ENCODE measurements at places on chromosomes 5 and 9. TPM values are rescaled to one million over a fixed set of nuclear protein-coding genes. Genes with fewer than 3 reads are reported as not detected.
A peak's percentile ranks its signal among the peaks of the same experiment; 100 is the strongest.

RAB14 gene
- total RNA-seq = 67.7 TPM

- DNase-seq = no peak
Measured at GRCh38 chr5:54362992-54363625, 52.7 kb upstream of the ARL15 start.

GRXCR2 gene
- not detected for total RNA-seq

DNA sequence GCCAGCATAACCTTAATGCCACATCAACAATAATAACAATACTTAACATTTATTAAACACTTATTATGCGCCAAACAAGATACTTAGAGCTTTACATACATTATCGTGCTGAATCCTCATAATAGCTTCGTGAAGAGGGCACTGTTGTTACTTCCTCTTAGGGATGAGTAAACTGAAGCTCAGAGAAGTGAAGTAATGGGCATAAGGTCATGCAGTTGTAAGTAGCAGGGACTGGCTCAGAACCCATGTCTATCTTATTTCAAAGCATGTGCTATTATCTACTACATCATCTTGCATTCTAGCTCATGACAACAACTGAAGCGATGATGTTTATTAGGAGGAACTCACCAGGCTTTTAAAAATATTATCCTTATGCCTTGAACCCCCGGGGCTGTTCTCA lies 34.9 kb upstream of the PPP3R2 start:
- DNase-seq = no peak

GRCh38 chr5:169705322-169705721 lies 68.2 kb downstream of the DOCK2 start:
- DNase-seq = no peak

PTGS1 gene
- 6.0 TPM for total RNA-seq

GRCh38 chr5:1642221-1642620 lies 118.5 kb upstream of the LPCAT1 start:
- no peak for DNase-seq

PCDHGA12 gene
- total RNA-seq = 12.1 TPM

GRCh38 chr5:67165526-67166459 lies 30.8 kb downstream of the CD180 start:
- DNase-seq = peak; percentile 94

IL5 gene
- not detected for total RNA-seq

- DNase-seq = no peak
Measured at GRCh38 chr9:135210676-135211523, 123.4 kb downstream of the OLFM1 start.

GALNT12 gene
- total RNA-seq = 10.7 TPM

- no peak for DNase-seq
Measured at GRCh38 chr5:82540301-82540700, 262.1 kb upstream of the RPS23 start.

- no peak for DNase-seq
Measured at GRCh38 chr5:14081791-14082190, 61.4 kb upstream of the TRIO start.

RORB gene
- 2.5 TPM for total RNA-seq

HTR1A gene
- total RNA-seq = not detected

RC3H2 gene
- total RNA-seq = 62.7 TPM

- DNase-seq = no peak
Measured at GRCh38 chr5:171436804-171437285, 17.4 kb downstream of the FGF18 start.

GRCh38 chr5:41527201-41527779 lies 16.9 kb upstream of the PLCXD3 start:
- no peak for DNase-seq

FOXD4L3 gene
- not detected for total RNA-seq

- no peak for DNase-seq
Measured at GRCh38 chr5:173557123-173557903, 59.1 kb downstream of the BOD1 start.

- DNase-seq = no peak
Measured at GRCh38 chr9:135706288-135706687, 4.3 kb downstream of the KCNT1 start.

DNA sequence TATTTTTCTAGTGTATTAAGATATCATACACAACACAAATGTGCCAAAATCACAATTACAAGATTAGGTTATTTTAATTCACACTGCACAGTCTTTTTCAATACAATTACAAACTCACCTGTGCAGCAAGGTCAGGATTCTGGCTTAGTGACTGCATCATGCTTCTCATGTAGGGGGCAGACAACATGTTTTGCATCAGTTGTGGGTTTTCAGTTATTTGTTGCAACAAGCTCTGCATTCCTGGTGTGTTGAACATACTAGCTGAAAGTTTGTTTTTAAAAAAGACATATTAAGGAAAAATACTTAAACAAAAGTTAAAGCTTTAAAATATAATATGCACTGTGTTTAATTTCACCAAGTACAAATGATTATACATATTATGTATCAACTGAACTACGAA lies 38.7 kb downstream of the UBQLN1 start:
- no peak for DNase-seq

DNA sequence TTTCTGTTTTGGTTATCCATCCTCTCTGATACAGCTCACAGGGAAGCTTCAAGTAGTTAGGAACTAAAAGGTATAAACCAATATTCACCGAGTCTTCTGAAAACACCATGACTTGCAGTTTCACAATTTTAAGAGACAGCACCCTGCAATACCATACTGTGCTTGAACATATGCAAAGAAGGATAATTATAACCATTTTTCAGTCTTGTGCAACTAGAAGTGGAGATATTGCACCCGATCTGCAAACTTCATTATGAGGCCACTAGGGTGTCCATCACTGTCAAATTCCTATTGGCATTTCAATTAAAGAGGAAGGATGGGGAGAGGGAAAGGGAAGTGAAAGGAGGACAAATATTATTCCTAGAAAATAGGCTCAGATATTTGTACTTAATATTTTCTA lies 32.4 kb upstream of the CEP120 start:
- DNase-seq = no peak

- peak; percentile 92 for DNase-seq
Measured at GRCh38 chr5:40798012-40798800, at the start of gene PRKAA1. TSS of gene PRKAA1 (minus strand) at chr5:40798374. CDS start at chr5:40798189, 185 bp downstream.

TRIM7 gene
- total RNA-seq = 3.2 TPM

SLC36A3 gene
- not detected for total RNA-seq

DNA sequence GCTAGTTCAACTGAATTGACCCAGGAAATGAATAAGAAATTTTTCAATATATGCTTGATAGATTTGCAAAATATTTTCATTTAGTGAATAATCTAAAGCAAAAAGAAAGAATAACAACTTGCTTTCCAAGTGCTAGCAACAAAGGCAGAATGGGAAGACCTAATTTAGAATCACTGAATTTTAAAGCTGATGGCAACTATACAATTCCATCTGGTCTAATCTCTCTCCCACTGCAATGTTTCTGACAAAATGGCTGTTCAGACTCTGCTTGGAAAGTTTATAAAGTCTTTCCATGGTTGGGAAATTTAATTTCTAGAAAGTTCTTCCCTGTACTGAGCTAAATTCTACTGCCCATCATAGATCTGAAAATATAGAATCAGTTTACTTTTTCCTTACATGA lies 75.7 kb upstream of the ACOT12 start:
- DNase-seq = no peak

DNA sequence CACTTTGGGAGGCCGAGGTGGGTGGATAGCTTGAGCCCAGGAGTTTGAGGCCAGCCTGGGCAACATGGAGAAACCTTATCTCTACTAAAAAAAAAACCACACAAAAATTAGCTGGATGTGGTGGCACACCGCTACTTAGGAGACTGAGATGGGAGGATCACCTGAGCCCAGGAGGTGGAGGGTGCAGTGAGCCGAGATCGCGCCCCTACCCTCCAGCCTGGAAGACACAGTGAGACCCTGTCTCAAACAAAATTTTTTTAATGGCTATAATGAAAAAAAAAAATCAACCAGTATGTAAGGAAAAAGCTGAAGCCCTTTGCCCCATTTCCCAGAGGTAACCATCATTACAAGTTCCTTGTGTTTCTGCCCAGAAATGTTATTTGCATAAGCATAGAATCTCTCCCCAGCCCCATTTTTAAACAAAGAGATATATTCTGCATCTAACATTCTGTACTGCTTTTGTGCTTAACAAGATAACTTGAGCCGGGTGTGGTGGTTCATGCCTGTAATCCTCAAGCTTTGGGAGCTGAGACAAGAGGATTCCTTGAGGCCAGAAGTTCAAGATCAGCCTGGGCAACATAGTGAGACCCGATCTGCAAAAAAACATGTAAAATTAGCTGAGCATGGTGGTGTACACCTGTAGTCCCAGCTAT lies 35.1 kb upstream of the KCNIP1 start:
- DNase-seq = no peak

DNA sequence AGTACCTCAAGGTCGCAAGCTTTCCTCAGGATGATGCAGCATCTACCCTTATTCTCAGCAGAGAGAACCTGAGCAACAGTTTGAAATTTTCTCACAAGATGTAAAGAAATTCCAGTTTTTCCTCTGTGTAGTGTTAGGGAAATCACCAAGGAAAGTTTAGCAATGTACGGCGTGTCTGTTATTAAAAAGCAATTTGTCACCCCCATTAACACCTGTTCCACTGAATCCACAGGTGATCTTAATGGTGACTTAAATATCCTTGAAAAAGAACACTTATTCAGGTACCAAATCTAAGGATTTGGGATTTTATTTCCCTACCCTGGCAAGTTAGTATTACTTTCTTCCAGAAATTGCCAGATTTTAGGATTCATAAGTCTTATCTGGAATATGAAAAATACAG lies 77.9 kb upstream of the ATP10B start:
- no peak for DNase-seq

DNA sequence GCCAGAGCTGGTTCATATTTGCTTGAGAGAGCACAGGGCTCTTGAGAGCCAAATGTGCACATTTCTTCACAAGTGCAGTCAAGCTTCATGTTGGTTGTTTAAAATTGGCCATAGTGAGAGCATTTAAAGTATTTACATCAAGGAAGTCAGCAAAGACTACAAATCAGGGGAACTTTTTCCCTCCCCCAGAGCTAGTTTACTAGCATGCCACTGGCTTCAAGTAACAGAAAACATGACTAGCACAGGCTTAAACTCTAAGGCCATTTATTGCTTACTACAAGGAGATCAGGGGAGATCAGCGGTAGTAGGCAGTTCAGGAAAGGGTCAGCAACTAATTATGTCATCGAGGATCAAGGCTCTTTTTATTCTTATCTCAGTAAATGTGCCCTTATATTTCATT lies 11.0 kb upstream of the CCDC171 start:
- DNase-seq = no peak

DNA sequence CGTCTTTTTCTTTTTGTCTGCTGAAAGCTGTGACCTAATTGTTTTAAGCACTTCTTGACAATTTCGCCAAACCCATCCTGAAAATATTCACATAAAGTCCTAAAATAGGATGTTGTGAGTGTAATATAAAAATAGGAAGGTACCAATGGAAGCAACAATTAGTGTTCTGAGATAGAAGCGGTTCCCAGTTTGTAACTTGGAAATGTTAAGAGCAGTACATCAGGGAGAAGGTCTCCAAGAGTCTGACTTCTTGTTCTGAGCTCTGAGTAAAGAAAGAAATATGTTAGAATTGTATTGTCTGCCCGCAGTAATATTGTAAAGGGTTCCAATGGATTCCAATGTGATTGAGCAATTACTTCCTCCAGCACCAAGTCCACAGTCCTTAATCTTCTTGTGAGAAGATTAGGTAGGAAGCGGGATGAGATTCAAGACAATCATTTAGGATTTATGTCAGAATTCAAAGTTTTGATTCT lies 3.9 kb downstream of the VCAN start:
- DNase-seq = no peak

GRCh38 chr5:91787718-91788117 lies 404.6 kb upstream of the ARRDC3 start:
- no peak for DNase-seq

- DNase-seq = no peak
Measured at GRCh38 chr5:77847814-77848290, 71.7 kb upstream of the TBCA start.

DNA sequence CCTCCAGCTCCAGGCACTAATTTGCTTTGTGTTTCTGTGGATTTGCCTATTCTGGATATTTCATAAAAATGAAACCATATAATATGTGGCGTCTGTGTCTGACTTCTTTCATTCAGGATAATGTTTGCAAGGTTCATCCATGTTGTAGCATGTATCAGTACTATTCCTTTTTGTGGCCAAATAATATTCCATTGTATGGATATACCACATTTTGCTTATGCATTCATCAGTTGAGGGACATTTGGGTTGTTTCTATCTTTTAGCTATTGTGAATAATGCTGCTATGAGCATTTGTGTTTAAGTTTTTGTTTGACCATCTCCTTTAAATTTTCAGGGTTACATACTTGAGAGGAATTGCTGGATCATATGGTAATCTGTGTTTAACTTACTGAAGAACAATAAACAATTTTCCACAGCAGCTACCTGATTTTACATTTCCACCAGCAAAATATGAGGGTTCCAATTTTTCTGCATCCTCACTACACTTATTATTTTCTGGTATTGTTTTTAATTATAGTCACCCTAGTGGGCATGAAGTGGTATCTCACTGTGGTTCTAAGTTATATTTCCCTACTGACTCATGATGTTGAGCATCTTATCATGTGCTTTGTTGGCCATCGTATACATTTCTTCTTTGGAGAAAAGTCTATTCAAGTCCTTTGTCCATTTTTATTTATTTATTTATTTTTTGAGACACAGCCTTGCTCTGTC lies 63.9 kb downstream of the GCNT4 start:
- DNase-seq = no peak

DNA sequence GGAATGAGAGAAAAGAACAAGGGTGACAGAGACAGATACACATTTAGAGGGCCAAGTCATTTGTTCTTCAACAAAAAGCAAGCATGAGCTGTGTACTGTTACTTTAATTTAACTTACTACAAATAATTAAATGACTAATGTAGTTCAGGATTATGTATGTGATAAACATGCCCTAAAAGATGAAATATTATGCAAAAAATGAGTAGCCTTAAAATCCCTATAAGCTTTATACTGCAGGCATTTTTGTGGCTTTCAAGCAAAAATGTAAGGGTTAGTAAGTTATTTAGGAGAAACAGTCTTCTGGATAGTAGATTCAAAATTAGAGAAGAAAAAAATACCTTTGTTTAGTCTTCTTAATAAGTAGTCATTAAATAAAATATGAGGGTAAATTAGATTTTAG lies 431.2 kb downstream of the CSNK1G3 start:
- DNase-seq = no peak

PRSS3 gene
- total RNA-seq = not detected

- no peak for DNase-seq
Measured at GRCh38 chr5:112202694-112203093, 216.4 kb downstream of the EPB41L4A start.

GRCh38 chr9:130028493-130029222 lies 14.3 kb downstream of the FNBP1 start:
- DNase-seq = no peak

DNA sequence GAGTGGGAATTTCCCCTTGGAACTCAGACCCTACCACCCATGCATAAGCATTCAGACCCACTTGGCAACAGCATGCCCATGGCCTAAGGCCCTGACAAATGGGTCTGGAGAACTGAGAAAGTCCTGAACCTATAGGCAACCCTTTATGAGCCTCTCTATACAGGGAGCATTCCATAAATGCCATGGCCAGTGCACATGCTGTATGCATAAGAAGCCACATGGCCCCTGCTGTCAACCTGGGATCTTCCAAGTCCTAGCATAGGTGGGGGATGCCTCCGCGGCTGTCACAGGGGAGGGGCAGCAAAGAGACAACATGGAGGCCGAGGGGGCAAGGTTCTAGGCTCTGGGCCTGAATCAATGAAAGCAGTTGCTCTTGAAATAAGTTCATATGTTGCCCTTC lies 8.2 kb upstream of the NIPAL4 start:
- DNase-seq = no peak

C5orf58 gene
- total RNA-seq = not detected

PKD2L2 gene
- total RNA-seq = not detected

Data from sciatic nerve (tissue), 2 donors.